ENCODE measurements at places on chromosomes 1 and 21. TPM values are rescaled to one million over a fixed set of nuclear protein-coding genes. Genes with fewer than 3 reads are reported as not detected.

DNA sequence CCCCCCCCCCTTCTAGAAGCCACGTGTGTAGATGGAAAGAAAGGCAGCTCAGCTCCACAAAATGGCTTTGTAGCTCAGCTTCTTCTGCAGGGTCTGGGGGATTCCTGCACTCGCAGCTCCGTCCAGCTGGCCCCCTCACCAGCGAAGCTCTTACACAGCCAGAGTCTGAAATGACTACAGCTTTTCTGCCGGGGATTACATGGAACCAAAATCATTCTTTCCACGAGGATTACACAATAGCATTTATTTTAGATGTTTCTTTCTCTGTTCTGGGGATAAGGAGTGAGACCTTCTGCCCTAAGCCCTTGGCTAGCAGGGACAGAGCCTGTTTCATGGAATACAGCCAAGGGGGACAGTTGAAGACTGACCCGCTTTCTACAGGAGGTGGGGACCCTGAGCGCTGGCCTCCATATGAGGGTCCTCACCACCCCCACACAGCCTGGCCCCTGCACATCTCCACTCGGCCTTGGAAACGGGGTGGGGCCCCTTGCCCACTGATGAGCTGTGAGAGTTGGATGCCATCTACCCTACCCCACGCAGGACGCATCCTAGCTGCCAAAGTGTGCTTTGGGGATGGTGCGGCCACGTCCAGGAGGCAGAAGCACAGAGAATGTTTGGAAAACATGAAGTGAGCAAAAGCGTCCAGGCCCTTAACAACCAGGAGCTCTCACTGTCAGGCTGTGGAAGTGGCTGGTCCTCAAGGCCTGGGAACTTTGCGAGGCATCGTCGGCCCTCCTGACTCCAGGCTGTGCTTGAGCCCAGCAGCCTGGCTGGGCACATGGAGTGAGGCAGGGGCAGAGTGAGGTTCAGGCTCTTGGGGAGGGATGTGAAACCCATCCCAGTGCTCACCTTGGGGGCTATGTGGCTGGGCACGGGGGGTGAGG, 14.5 kb downstream of the ACTRT2 start:
- DNase-seq = no peak

GRCh38 chr1:177354247-177354646, 183.5 kb downstream of the BRINP2 start:
- DNase-seq = no peak

- no peak for DNase-seq
Observed at GRCh38 chr21:25615880-25616279, 8.6 kb upstream of the MRPL39 start.

DNA sequence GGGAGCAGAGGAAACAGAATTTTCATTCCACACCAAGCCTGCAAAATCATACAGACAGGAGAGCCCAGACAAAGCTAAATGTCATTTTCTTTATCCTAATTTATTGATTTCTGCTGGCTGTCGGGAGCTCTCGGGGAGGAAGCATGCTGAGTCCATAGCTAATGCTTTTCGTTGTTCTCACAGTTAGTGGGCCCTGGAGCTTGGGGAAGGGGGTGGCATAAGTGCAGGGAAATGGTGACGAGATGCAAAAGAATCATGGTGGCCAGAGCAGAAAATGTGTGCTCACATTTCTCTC, 202.4 kb downstream of the TOMM20 start:
- no peak for DNase-seq

DNA sequence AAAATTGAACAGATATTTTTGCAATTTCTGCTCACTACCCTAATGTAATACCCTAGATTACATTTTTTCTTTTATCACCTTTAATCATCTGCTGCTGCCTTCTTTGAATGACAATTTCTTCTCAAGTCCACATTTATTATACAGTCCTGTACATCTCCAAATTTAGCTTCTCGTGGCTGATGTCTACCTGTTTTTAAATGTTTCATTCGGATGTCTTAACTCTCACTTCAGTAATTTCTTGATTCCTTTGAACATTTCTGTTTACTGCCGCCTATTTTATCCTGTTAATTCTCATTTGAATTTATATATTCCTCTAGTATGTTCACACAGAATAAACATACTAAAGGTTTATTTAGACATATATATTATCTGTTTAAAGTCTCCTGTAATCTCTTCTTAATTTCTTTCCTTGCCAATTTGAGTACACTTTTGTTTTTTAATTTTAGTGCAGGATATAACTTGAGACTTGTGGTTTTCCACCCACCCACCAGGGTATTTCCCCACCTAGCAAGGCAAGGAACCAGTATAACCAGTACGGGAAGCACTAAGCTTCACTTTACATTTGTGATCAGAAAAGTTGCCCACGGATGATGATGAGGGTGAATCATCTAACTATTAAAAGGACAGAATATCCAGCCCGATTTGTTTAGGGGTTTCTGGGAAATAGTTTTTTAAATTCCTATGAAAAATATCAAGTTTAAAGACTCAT, 12.7 kb downstream of the INSL5 start:
- DNase-seq = no peak

DNA sequence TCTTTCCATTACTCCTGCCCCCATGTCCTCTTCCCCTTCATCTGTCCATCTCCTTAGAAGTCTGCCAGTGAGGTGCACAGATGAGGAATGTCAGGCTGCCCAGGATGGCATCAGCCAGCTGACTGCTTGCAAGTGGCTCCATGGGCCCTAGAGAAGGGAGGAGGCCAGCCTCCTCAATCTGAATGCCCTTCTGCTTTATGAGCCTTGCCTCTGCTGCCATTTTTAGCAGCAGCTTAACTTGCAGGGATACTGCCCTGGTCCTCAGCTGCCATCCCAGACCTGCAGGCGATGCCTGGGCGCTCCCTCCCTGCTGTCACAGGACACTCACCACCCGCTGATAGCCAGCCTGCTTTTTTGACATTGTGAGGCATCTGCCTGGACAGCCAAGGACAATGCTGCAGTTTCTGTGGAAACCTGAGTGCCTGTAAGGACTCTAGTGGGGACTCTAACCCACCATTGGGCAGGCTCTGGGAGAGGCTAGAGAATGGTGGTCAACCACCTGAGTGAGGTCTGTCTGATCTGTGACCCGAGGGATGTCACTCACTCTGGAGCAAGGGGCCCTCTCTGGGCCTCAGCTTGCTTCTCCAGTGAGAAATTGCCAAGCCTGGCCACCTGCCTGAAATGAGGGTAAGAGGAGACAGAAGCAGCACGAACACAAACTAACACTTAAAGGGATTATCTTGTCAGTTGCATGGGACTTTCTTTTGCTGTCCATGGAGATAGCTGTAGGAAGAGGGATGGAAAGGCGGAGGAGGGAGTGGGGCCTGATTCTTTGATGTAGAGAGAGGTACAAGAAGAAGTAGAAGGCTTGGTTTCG, 185.0 kb downstream of the MIS18A start:
- DNase-seq = no peak

GRCh38 chr1:67960766-67961165, 89.7 kb downstream of the DIRAS3 start:
- no peak for DNase-seq

GRCh38 chr1:23816361-23816760, 8.9 kb downstream of the HMGCL start:
- no peak for DNase-seq

DNA sequence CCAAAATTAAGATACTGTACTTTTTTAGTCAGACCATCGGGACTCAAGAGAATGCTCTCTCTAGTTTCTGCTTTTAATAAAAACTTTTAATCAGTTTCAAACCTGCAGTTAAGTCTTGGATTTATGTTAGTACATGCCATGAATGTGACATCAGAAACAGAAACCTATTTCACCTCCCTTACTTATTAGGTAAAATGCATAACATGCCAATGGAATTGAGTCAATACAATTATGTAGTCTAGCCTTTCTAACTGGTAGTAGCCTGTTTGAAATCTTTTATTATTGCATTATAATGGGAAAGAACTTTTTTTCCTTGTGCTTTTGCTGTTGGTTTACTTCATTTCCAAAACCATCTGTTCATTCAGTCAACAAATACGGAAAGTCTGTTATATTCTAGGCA, 4.8 kb downstream of the PHACTR4 start:
- no peak for DNase-seq

DNA sequence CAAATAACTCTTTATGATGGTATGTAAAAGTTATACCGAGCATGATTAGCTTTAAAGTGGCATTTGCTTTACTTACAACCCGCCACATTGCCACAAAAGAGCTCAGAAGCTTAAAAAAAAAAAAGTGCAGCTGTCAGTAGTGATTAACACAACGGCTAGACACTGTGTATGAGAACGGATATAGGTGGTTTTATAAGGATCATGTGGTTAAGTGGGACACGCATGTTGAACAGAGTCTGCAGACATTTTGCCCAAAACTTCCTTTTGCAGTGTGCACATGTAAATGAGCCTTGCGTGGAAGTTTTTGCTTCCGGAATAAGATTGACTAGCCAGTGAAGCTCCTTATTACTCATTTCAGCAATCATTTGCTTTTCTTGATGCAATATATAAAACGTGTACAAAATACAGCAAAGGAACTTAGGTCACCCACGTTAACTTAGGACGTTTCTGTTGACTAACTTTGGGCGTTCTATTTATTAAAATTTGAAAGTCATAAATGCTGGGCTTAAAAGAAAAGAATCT, 58.7 kb upstream of the RGS1 start:
- DNase-seq = no peak

GRCh38 chr1:29641921-29642320, 405.6 kb downstream of the PTPRU start:
- no peak for DNase-seq

DNA sequence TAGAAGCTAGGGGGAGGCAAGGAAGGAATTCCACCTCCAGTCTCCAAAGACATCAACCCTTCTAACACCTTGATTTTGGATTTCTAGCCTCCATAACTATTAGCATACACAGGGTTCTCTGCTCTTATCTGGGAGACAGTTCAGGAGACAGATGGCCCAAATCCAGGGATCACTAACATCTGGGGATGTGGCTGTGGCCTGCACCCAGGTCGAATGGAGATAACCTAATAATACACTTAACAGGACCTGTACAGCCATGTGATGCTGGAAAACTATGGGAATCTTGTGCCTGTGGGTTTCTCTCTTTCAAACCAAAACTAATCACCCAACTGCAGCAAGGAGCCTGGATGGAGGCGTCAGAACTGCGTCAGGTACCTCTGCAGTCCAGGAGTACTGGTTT, 47.6 kb downstream of the KIAA0319L start:
- DNase-seq = no peak

DNA sequence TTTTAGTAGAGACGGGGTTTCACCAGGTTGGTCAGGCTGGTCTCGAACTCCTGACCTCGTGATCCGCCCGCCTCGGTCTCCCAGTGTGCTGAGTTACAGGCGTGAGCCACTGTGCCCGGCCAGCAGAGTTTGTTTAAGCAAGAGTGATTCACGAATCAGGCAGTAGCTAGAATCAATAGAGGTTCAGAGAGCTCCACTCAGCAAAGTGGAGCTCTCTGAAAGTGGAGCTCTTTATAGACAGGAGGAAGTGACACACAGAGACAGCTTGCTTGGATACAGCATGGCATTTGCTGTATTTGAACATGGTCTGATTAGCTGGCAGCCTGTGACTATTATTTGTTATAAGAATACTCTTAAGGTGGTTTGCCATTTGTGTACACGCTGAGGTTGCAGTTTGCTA, 27.1 kb upstream of the CD34 start:
- DNase-seq = no peak

DNA sequence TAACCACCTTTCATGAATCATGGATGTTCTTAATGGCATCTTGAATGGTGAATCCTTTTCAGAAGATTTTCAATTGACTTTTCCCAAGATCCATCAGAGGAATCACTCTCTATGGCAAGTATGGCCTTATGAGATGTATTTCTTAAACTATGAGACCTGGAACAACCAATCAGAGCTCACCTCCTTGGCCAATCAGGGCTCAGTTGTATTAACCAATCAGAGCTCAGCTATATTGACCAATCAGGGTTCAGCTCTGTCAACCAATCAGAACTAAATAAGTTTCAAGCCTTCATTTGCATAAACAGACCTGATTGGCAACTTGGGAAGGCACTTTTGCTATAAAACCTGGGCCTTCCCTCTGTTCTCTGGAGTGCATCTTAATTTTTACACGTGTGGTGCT, 13.6 kb upstream of the FAM3B start:
- no peak for DNase-seq

DNA sequence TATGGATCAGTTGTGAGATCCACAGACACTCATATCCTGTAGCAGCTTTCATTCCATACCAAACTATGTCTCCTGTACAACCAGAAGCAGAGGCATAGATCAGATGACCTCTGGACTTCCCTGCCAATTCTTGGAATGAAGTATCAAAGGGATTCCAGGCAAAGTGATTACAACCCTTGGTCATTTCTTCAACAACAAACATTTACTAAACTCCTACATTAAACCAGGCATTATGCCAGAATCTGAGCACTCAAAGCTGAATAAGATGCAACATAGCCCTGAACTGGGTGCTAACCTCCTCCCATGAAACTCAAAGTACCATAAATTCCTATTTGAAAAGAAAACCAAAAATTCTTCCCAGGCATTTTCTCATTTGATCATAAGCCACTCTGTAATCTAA, 121.2 kb upstream of the SGIP1 start:
- no peak for DNase-seq

- DNase-seq = no peak
Observed at GRCh38 chr1:26126321-26127084, 14.9 kb downstream of the PDIK1L start.

DNA sequence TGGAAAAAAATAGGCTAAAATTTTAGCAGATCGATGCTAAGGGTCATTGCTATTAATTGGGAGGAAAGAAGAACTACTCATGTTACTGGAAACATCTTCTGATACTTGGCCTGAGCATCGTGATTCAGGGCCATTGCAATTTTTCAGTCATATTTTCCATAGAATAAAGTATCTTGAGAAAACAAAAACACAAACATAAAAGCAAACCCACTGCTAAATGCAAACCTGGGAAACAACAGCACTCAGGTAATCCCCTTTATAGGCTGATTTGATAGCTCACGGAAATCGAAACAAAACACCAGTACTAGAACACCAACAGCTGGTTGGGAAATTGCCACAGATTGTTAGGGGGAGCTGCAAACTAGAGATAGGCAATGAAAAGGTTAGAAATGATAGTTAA, 172.9 kb upstream of the ESRRG start:
- no peak for DNase-seq

GRCh38 chr1:228314315-228314657, 92.3 kb downstream of the TRIM11 start:
- DNase-seq = no peak

C4BPB gene
- total RNA-seq = 6.6 TPM

LHX8 gene
- total RNA-seq = not detected

SNX27 gene
- 28.9 TPM for total RNA-seq

SPATA46 gene
- not detected for total RNA-seq
